Amniotic epithelial cell (primary cell): ENCODE measurements at places on chromosomes 11 and 22.

DNA sequence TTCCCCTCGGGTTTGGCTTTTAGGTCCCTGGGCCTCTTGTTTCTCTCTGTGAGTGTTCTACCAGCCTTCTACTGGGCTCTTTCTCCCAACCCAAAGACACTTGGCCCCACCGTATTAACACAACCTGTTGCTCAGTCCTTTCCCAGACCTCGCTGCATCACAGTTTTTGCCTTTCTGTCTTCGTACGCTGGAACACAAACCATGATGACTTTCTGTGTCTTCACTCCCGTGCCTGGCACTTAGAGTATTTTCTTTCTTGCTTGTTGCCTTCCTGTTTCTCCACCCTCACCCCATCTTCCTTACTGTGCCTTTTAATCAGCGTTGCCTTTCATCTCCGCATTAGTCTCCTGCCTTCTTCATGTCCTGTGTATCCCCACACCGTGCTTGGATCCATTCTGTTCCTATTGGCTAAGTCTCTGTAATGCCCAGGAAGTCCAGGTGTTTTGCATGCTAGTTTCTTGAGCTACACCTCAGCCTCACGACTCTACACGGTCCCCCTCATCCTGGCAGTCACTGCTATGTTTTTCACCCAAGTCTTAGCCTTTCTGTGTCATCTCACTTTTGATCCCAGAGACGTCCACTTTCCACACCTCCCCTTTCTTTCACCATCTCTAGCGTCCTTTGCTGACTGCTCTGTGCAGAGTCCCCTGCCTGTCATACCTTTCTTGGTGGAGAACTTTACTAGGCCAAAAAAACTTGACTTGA is 1.6 kb downstream of the MARK2 start:
- DNase-seq: no peak

- DNase-seq: no peak
Measured at GRCh38 chr11:73461335-73461840, 85.2 kb downstream of the RELT start.

GRCh38 chr22:40603088-40603605 is 33.4 kb downstream of the MRTFA start:
- DNase-seq: peak; percentile 73

DNA sequence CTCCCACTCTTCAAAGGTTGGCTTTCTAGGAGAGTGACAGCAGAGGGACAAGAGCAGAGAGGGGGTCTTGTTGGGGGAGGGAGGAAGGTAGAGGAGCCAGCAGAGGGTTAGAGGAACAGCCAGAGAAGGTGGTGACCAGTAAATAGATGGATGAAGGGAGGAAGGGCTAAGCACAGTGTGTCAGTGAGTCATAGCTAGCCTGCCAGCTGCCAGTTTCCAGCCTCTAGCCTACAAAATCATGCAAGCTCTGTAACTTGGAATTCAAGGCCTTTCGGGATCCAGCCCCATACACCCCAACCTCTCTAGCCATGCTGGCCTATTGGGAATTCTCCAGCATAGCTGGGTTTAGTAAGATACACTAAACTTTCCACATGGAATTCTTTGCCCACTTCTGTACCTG is 147.4 kb upstream of the TEAD1 start:
- DNase-seq: peak; percentile 79

- no peak for DNase-seq
Measured at GRCh38 chr22:50720301-50721256, 17.4 kb upstream of the ACR start.

DNA sequence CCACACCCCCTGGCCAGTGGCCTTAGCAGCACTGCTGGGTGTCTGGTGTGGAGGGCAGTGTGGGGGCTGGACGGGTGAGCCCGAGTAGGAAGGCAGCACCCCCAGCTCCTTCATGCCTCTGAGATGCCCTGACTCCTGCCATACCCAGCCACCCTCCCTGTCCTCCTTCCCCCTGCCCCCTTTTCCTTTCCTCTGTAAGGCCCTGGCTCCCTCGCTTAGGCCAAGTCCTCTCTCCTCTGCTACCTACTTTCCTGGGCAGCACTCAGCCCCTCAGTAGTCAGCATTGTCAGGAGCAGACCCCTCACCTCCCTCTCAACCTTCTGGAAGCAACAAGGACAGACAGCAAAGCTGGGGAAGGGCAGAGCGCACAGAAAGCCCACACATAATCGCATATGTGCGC is 48.0 kb downstream of the BUD13 start:
- DNase-seq: no peak

GRCh38 chr11:272195-272930 is 5.8 kb upstream of the NLRP6 start:
- DNase-seq: no peak

- DNase-seq: no peak
Measured at GRCh38 chr11:108224911-108225786, 2.3 kb downstream of the ATM start.

GRCh38 chr22:50546326-50547262 is 895 bp downstream of the KLHDC7B start:
- DNase-seq: no peak

GRCh38 chr22:25650833-25651232 is 86.4 kb downstream of the GRK3 start:
- DNase-seq: no peak

- no peak for DNase-seq
Measured at GRCh38 chr22:30747493-30747892, 52.8 kb downstream of the OSBP2 start.

DNA sequence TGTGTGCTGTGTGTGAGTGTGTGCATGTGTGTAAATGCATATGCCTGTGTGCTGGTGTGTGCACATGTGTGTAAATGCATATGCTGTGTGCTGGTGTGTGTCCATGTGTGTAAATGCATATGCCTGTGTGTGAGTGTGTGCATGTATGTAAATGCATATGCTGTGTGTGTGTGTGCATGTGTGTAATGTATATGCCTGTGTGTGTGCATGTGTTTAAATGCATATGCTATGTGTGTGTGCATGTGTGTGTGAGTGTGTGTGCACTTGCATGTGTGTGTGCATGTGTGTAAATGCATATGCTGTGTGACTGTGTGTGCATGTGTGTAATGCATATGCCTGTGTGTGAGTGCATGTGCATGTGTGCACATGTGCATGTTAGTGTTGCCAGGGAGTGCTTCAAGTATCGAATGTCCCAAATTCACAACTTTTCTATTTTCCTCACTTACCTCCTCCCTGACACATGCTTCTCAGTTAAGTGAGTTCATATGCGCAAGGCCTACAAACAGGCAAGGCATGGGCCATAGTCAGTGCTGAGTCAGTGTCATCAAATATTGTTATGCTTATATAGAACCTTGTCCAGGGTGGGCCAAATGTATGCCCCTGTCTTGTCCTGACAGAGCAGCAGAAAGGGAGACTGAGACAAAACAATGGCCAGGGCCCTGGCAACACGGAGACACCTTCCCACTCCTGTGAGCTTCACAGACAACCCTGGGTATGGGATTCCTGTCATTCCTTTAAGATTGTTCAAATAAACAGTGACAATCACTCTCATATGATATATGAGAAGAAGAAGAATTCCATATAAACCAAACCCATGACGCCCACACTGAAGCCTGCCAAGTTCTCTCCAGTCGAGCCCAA is 38.6 kb downstream of the GGTLC2 start:
- DNase-seq: peak; percentile 57

DNA sequence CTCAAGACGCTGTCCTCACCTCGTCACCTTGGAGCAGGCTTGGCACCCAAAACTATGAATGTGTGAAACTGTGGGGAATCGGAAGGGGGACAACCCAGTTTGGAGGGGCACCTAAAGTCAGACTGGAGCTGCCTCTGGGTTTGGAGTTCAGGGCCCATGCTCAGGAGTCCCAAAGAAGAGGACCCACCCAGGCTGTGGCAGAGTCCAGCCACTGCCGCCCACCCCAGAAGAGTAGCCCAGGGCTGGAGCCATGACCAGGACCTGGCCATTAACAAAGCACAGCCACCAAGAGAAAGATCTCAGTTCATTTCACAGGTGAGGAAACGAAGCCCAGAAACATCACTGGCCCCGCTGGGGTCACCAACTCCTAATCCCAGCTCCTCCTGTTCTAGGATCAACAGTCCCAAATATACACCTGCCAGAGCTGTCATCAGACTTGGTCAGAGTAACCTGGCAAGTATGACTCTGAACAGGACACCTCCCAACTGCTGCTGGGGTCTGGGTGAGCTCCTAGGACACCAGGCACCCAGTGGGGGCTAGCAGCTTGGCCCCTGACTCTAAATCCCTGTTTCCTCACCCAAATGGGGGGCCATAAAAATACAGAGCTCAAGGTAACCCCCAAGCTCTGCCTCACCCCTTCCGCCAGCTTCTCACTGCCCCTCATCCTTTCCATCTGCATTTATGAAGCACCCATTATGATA is 2.7 kb downstream of the RAB3IL1 start:
- no peak for DNase-seq

DNA sequence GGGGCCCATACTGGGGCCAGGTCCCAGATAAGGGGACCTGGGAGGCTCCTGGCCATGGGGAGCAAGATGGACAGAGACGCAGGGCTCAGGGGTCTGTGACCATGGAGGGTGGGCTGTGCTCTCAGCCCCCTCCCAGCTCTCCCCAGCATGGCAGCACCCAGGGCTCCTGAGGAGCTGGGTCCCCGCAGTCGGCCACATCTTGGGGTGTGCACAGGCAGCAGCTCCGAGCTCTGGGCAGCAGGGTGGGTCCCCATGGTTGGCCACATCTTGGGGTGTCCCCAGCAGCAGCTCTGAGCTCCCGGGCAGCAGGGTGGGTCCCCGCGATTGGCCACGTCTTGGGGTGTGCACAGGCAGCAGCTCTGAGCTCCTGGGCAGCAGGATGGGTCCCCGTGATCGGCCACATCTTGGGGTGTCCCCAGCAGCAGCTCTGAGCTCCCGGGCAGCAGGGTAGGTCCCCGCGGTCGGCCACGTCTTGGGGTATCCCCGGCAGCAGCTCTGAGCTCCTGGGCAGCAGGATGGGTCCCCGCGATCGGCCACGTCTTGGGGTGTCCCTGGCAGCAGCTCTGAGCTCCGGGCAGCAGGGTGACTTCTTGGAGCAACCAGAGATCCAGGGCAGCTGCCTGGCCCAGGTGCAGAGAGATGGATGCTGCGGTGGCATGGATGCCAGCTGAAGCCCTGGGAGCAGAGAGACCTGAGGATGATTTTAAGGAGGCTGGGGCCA is 18.3 kb upstream of the MUC5B start:
- no peak for DNase-seq

DNA sequence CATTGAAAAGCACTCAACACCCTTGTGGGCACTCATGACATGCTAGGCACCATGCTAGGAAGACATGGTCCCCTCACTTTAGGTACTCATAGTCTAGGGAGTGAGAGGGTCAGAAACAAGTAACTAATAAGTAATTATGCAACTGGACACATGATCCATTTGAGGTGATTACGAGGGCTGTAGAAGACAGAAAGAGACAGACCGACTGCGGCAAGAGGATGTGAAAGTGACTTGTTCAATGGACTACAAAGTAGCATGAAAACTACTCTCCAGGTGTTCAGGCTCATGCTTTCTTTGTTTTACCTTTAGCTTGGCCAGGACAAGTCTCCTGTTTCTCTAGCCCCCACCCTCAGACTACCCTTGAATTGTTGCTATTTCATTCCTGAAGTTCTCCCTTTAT is 310.8 kb upstream of the SORL1-AS1 start:
- DNase-seq: no peak

DNA sequence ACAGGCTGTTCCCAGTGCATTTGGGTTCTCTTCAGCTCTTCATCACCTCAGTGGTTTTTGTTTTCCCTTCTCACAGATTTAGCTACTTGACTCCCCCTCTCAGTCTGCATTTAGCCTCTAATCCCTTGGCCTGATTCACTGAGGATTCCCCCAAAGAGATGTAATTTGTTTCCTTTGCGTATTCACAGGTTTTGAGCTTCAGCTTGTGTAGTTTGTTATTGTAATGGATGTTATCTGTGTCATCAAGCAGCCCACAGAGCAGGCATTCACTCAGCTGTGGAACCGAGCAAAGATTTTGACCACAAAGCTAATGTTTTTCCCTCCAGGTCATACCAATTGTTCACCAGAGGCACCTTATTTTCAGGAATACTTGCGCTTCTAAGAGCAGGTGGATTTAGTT is 6.4 kb upstream of the ME3 start:
- DNase-seq: peak; percentile 87

GRCh38 chr11:93844568-93844967 is 5.8 kb downstream of the VSTM5 start:
- no peak for DNase-seq

DNA sequence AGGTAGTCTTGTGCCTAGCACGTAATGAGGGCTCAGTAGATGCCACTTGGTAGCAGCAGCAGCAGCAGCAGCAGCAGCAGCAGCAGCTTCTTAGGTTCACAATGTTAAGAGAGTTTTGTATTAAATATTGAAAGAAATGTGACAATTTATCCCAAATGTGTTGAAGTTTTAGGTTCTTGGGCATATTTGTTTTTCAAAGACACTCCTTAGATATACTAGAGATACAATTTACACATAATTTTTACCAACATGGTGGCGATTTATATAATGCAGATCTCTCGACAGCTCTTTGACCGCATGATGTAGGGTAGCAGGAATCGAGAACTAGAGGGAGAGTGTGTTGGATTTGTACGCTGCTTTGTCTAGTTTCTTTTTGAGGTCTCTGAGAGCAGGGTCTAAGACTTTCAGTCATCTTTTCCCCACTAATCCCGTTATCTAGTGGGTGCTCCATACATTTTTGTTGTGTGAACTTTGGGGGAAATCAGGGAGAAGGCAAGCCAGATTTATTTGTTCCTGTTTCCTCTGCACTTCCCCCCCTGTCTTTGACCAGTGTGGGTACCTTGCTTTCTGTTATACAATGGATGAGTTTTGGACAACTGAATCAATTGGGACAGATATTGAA is 1.4 kb downstream of the FDX1 start:
- peak; percentile 27 for DNase-seq

GRCh38 chr11:125170510-125171031 is 6.0 kb downstream of the PKNOX2 start:
- no peak for DNase-seq

DNA sequence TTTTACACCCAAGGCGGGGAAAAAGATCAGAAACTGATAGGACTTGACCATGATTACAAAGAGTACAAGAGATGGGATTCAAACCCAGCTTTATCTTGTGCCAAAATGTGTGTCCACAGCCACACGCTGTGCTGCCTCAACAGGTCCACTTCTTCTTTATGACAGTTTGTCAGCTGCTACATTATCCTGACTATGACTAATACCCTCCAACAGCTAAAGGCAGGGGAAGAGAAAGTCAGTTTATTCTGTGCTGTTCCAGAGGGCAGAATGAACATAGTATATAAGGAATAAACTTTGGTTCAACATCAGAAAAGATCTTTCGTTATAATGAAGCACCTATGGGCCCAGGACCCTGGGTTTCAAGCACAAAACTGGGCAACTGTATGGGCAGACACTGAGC is 668.2 kb upstream of the TENM4 start:
- DNase-seq: peak; percentile 21

DNA sequence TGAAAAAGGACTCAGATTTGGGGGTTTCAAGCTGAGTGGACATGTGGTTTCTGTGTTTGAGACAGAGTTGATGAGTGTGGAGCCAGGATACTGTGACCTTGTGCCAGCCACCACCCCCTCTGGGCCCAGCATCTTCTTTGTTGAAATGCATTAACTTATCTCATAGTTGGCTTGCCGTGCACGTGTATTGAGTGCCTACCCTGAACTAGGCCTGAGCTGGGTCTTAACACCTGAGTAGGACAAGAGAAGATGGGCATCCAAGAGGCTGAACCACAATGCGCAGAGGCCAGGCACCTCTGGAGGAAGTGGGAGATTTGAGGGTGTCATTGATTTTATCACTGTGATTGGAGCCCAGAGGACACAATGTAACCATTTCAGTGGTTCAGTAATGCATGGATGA is 117.6 kb upstream of the CRYBB3 start:
- DNase-seq: no peak

GRCh38 chr11:125904678-125905077 is 370 bp downstream of the DDX25 start:
- DNase-seq: no peak
